SK-N-SH treated with all-trans-retinoic acid at 6 μM for 48 hours (cell line): ENCODE measurements at places on chromosomes 13 and 19.

DNA sequence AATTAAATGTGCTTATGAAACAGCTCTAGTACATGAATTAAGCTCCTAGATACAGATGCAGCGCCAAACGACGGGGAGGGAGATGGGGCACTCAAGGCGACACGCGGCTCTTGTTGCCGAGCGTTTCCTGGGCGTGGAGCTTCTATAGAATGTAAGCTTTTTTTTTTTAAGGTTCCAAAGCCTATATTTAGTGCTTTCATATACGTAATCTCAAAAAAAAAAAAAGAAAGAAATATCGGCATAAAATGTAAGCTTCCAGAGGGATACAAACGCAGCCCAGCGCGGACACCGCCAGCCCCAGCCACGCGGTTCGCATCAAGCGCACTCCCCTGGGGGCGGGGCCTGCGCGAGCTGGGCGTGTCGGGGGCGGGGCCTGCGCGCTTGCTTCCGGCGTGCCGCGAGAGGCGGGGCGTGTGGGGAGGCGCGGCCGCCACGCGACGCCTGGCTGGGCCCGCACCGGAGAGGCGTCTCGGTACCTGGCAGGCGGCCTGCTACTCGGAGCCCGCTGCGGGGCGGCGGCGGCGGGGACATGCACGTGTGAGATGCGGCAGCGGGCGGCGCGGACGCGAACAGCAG, at the start of gene URI1:
Gene URI1, plus strand, starts transcription at position 412 of the 576 bp plus-strand sequence. CDS start 309 bp downstream, outside the sequence.
- peak; percentile 95 for ATAC-seq

- ATAC-seq: no peak
These were observed 130.5 kb downstream of the PAN3 start for GRCh38 chr13:28268800-28269223.

GRCh38 chr19:41232686-41233085, 13.7 kb downstream of the AXL start:
- ATAC-seq: no peak

DNA sequence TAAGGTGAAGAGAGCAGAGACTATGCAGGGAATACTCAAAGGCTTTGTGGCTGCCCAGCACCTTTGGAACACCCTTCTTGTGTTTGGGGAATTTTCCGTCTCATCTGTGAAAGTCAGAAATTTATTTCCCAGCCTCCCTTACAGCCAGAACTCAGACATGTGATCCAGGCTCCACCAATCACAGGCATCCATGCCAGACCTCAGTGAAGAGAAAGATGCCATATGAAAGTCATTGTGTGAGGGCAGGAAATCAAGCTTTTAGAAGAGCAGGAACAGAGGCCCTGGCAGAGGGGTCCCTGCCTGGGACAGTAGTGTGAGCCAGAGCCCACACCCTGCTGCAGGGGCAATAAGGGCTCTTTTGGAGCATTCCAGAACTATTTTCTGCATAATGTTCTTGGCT, 12.1 kb downstream of the CCDC70 start:
- no peak for ATAC-seq
